ENCODE measurements at places on chromosomes 4 and X. TPM values are rescaled to one million over a fixed set of nuclear protein-coding genes. Genes with fewer than 3 reads are reported as not detected.

The UGT2B7 gene
- total RNA-seq: not detected

The SPANXA2 gene
- not detected for total RNA-seq

The RBMX2 gene
- total RNA-seq: 22.5 TPM

The FHIP1A gene
- 76.3 TPM for total RNA-seq

The LRIT3 gene
- total RNA-seq: 0.21 TPM

The KCTD8 gene
- total RNA-seq: 3.7 TPM

The NLRP2B gene
- not detected for total RNA-seq

The ANK2 gene
- total RNA-seq: 35.1 TPM

The USP17L24 gene
- not detected for total RNA-seq

The YY2 gene
- 1.5 TPM for total RNA-seq

The PHOX2B gene
- not detected for total RNA-seq

The CTAG1A gene
- not detected for total RNA-seq

The SEL1L3 gene
- total RNA-seq: 54.0 TPM

The EGFL6 gene
- 0.93 TPM for total RNA-seq

The ZNF141 gene
- total RNA-seq: 45.9 TPM

The SMIM10 gene
- total RNA-seq: 2.3 TPM
